Upper lobe of left lung (tissue), 6 donors: ENCODE measurements at places on chromosomes 4 and X. TPM values are rescaled to one million over a fixed set of nuclear protein-coding genes. Genes with fewer than 3 reads are reported as not detected.

The GC gene
- total RNA-seq: 1.6 TPM

The CCDC120 gene
- 7.0 TPM for total RNA-seq

The FAM47A gene
- not detected for total RNA-seq

The WAS gene
- 11.7 TPM for total RNA-seq
